ENCODE measurements at places on chromosomes 7 and 10.

GRCh38 chr10:124665558-124665957 is 78.6 kb downstream of the FAM53B start:
- no peak for DNase-seq

DNA sequence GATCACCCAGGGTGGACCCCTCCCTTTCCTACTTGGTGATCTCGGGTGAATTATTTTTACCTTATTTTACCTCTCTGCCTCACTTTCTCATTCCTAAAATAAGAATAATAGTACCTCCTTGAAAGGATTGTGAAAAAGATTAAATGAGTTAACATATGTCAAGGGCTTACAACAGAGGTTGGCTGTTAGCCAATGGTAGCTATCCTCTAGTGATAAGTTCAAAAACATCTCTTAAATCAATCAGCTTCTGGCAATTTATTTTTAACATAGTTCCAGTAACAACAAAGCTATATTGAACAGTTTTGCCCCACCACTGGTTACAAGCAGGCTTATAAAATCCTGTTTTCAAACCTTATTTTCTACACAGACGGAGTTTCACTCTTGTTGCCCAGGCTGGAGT is 45.4 kb downstream of the TMEM168 start:
- DNase-seq: no peak

GRCh38 chr10:110636932-110637557 is 7.1 kb upstream of the RBM20 start:
- no peak for DNase-seq

GRCh38 chr10:14304046-14304445 is 26.7 kb downstream of the FRMD4A start:
- DNase-seq: no peak

DNA sequence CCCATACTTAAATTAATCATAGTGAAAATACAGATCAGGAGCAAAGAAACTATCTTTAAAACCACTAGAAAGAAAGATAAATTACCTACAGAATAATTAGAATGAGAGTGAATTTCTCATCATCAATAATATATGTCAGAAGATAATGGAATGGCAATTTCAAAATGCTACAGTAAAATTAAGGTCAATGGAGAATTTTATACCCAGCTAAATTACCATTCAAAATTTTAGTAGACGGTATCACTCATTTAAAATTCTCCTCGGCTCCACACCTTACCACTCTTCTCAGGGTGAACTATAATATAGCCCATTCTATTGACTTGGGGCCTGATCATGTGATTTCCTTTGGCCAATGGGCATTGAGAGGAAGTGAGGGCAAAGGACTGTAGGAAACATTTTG is 192.5 kb upstream of the TCERG1L start:
- DNase-seq: no peak

DNA sequence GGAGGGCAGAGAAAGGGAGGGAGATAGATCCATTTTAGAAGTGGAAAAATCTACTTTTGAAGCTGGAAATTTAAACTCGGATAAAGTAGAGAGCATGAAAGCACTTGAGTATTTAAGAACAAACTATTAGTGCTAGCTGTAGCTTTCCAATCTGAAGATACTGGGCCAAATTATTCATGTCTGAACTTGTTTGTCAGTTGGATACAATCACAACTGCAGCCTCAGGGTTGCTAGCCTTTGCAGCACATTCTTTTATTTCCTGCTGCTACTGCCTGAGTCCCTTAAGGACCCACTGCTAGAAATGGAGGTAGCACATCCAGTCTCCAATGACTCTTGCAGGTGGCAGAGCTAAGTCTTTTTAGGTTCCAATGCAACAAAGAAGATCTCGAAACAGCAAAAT is 8.3 kb upstream of the SLC25A13 start:
- DNase-seq: no peak

- no peak for DNase-seq
Measured at GRCh38 chr10:103394180-103394579, 2.1 kb downstream of the ATP5MK start.

GRCh38 chr10:57168611-57169240 is 807.7 kb upstream of the ZWINT start:
- no peak for DNase-seq
